AG04450 (cell line): ENCODE measurements at places on chromosomes 13 and 19. TPM values are rescaled to one million over a fixed set of nuclear protein-coding genes. Genes with fewer than 3 reads are reported as not detected.

ZC3H4 gene
- 4.9 and 7.3 TPM in 2 replicates for polyA plus RNA-seq

LGI4 gene
- 0.07 TPM in 1 of 2 replicates, not detected in the other for polyA plus RNA-seq

ZNF709 gene
- 1.4 and 1.7 TPM in 2 replicates for polyA plus RNA-seq

TMEM91 gene
- 5.2 and 6.3 TPM in 2 replicates for polyA plus RNA-seq

ELAVL3 gene
- polyA plus RNA-seq: not detected in 2 replicates

RBM42 gene
- polyA plus RNA-seq: 33.4 and 35.6 TPM in 2 replicates

RFXAP gene
- polyA plus RNA-seq: 3.0 and 4.0 TPM in 2 replicates

PRR19 gene
- polyA plus RNA-seq: 0.40 and 0.92 TPM in 2 replicates

AKAP8 gene
- polyA plus RNA-seq: 11.7 and 12.4 TPM in 2 replicates

CBY2 gene
- not detected in 2 replicates for polyA plus RNA-seq

EFNA2 gene
- not detected in 2 replicates for polyA plus RNA-seq

GNA15 gene
- not detected in 2 replicates for polyA plus RNA-seq

FUT6 gene
- polyA plus RNA-seq: not detected in 2 replicates

EDNRB gene
- polyA plus RNA-seq: 5.8 and 7.2 TPM in 2 replicates

VMAC gene
- polyA plus RNA-seq: 2.5 and 2.6 TPM in 2 replicates

SYCN gene
- not detected in 2 replicates for polyA plus RNA-seq

TGDS gene
- 14.7 and 21.7 TPM in 2 replicates for polyA plus RNA-seq

MED25 gene
- 12.6 and 20.3 TPM in 2 replicates for polyA plus RNA-seq

ETHE1 gene
- 104 and 130 TPM in 2 replicates for polyA plus RNA-seq

RHPN2 gene
- polyA plus RNA-seq: 4.8 and 5.3 TPM in 2 replicates

TSHZ3 gene
- polyA plus RNA-seq: 10.9 and 15.4 TPM in 2 replicates

ZNF439 gene
- polyA plus RNA-seq: 5.3 and 7.0 TPM in 2 replicates

MCOLN1 gene
- polyA plus RNA-seq: 12.8 and 16.0 TPM in 2 replicates

GRWD1 gene
- polyA plus RNA-seq: 15.2 and 16.0 TPM in 2 replicates

PLIN5 gene
- not detected in 2 replicates for polyA plus RNA-seq

CEACAM8 gene
- polyA plus RNA-seq: not detected in 2 replicates

TSSK6 gene
- polyA plus RNA-seq: 1.0 and 1.7 TPM in 2 replicates

ABCA7 gene
- 1.5 and 1.6 TPM in 2 replicates for polyA plus RNA-seq

PLK5 gene
- polyA plus RNA-seq: not detected in 2 replicates

ZNF417 gene
- 6.2 and 8.4 TPM in 2 replicates for polyA plus RNA-seq

B3GNT8 gene
- 0.14 and 0.29 TPM in 2 replicates for polyA plus RNA-seq

ATXN8OS gene
- polyA plus RNA-seq: not detected in 2 replicates

ICAM4 gene
- 2.5 and 3.3 TPM in 2 replicates for polyA plus RNA-seq

REX1BD gene
- 17.6 TPM in 2 replicates for polyA plus RNA-seq

TGFB1 gene
- 4.9 and 11.2 TPM in 2 replicates for polyA plus RNA-seq

TEX101 gene
- not detected in 2 replicates for polyA plus RNA-seq

SMIM44 gene
- not detected in 2 replicates for polyA plus RNA-seq

GIPC3 gene
- 0.30 and 0.41 TPM in 2 replicates for polyA plus RNA-seq

KLHL1 gene
- not detected in 2 replicates for polyA plus RNA-seq

ANKLE1 gene
- 0.33 and 0.36 TPM in 2 replicates for polyA plus RNA-seq

FSTL3 gene
- 21.2 and 23.2 TPM in 2 replicates for polyA plus RNA-seq

CYP2B6 gene
- not detected in 2 replicates for polyA plus RNA-seq

SBSN gene
- polyA plus RNA-seq: 1.8 and 2.1 TPM in 2 replicates

EFNB2 gene
- polyA plus RNA-seq: 2.6 and 3.0 TPM in 2 replicates

GFY gene
- polyA plus RNA-seq: not detected in 2 replicates

YJEFN3 gene
- polyA plus RNA-seq: 1.2 and 1.4 TPM in 2 replicates

KLK4 gene
- polyA plus RNA-seq: not detected in 2 replicates

CATSPERD gene
- polyA plus RNA-seq: not detected in 2 replicates
